Central memory CD8-positive, alpha-beta T cell (primary cell): ENCODE measurements at places on chromosomes 2 and 18.

- DNase-seq: no peak
Observed at GRCh38 chr18:79548621-79548985, 131.0 kb upstream of the CTDP1 start.

DNA sequence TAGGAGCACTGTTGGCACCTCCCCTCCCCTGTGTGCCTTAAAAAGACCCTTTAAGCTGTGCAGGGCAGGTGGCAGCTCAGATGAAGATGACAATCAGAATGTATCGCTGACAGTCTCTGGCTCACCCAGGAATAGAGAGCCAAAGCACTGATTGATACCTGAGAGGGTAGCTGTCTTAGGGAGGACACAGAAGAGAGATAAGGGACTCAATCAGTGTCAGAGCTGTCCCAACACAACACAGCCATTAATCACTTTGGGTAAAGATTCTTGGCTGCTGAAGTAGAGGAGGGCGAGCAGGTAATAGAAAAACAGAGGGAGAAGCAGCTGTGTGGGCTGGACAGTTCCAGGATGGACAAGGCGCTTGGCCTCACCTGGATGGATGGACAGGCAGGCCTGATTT, 124.9 kb downstream of the NRP2 start:
- DNase-seq: no peak

GRCh38 chr2:96369186-96369585, 33.6 kb downstream of the NCAPH start:
- no peak for DNase-seq

DNA sequence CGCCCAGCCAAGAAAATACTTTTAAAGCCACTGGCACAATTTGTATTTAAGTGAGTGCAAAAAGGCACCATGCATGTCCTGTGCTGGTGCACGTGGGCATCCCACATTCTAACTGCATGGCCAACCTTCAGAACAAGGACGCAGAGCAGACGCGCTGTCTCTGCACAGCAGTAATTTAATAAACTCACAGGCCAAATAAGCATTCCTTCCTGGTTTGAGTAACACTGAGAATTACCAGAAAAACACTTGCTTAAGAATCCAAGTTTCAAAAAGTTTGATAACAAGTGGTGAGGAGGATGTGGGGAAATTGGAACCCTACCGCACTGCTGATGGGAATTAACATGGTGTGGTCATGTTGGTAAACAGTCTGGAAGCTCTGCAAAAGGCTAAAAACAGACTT, 38.7 kb downstream of the RPL31 start:
- no peak for DNase-seq

GRCh38 chr18:24778810-24779418, 318.5 kb downstream of the HRH4 start:
- no peak for DNase-seq

GRCh38 chr2:110820128-110820527, 87.8 kb downstream of the ACOXL start:
- no peak for DNase-seq

DNA sequence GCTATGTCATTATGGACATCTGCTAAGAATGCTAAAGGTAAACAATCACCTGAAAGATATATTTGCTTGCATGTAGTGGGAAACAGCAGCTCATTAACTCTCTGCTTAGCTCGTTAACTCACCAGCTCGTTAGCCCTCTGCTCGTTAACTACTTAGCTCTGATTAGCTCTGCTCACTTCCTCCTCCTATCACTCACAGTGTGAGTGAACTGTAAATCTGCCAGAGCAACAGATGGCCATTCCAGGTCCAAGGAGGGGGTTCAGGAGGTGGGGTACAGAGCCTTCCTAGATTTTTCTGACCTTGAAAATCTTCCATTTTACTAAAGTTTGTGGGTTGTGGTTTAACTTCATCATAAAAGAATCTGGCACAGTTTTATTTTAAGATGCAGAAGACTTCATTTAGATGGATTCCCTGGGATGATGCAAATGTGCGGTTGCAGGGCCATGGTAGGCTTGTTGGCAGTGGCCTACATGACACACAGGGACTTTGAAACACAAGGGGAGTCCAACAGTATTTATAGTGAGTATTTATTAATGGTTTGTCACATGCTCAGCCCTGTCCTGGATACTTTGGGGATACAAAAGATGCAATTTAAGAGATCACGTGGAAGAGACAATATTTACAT, 1633.7 kb upstream of the CELF4 start:
- no peak for DNase-seq

- no peak for DNase-seq
Observed at GRCh38 chr18:53070788-53071187, 730.8 kb downstream of the DCC start.

DNA sequence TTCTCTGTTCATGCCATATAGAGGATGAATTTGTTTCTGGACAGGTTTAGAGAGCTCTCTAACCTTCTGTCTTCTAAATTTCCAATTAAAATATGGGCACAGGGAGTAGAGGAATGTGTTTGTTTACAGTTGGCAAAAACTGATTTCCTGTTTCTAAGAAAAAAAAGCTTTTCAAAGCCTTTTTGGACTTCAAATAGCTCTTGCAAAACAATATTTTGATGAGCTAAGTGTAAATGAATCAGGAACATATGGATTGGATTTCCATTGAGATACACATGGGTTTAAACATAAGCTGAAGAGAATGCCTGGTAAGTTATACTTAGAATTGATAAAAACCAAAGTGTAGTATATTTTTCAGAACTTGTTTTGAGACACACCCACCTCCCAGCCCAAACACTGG, 677.5 kb downstream of the NYAP2 start:
- no peak for DNase-seq

DNA sequence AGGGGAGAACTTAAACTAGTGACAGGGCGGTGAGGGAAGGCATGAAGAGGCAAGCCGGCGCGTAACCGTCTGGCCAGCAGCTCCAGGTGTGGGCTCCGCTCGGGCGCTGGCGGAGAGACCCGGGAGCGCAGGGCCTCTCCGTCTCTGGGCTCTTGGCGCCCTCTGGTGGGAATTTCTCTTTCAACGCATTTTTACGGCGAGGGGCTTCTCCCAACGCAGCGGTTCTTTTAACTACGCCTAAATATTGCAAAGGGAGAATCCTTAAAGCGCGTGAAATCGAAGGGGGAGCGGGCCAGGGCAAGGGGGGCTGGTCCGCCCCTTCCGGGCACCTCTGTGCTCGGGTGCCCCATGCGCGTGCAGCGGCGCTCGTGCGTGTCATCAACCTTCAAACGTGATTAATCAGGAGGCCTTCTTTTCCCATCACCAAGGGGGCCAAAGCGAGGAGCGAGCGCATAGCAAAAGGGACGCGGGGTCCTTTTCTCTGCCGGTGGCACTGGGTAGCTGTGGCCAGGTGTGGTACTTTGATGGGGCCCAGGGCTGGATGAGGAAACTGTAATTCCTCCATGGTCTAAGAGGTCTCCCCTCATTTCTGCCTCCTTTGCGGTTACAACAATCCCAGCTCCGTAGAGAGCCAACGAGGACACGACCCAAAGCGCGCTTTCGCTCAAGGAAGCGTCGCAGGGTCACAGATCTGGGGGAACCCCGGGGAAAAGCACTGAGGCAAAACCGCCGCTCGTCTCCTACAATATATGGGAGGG, 762 bp upstream of the GAD1 start:
- peak; percentile 44 for DNase-seq
